SHP77 treated with DMSO at 0.1 percent for 48 hours (cell line): ENCODE measurements at places on chromosomes 6 and 20.

DNA sequence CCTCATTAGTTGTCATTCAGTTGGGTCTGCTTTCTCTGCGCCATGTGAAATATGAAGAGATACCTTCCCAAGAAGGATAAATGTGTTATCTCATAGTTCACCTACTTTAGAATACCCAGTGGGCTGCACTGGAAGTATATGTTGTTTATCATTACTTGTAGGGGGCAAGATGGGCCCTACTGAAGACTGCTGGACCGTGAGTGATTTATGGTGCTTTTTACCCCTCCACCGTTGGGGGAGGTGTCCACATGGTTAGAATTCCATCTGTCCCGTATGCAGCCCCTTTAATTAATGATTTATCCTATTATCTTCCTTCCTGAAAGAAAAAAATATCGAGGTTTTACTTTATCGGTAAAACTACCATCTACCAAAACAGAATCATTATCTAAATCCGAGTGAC, 97.0 kb downstream of the TSHZ2 start:
- no peak for DNase-seq

GRCh38 chr6:148044921-148045320, 297.7 kb upstream of the SASH1 start:
- no peak for DNase-seq

GRCh38 chr6:119073307-119074051, 5.0 kb downstream of the FAM184A start:
- no peak for DNase-seq

GRCh38 chr20:40636486-40636885, 52.5 kb downstream of the MAFB start:
- DNase-seq, result no peak

DNA sequence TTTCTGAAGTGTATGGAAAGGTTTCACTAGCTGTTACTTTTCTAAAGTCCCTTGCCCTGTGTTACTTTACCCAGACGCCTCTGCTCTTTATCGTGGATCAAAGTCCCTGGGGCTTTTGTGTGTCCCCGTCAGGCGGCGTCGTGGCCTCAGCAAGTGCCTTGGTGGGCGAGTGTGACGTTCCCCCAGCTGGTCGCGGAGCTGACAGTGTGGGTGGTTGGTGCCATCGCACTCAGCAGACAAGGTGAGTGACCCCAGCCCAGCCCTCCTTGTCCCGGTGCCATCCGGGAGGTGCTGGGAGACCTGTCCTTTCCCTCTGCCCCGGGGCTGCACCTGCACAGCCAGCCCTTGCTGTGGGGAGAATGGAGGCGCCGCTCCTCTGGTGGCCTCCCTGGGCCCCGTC, 27.3 kb upstream of the TCFL5 start:
- no peak for DNase-seq

DNA sequence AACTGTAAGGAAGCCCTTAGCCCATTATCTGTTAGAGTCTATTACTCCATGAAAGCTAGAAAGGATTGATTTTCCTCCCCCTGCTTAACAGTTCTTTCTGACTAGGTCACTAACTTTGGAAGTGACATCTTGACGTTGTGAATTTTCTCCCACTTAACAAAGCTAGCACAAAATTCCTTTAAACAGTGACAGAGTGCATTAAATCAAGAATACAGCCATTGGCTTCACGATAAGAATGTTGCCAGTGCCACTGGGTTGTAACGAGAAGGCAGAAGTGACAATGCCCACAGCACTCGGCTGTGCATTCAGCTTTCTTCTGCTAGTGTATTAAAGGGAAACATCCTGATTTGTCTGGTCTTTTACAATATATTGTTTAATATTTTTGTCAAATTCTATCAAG, 182.7 kb upstream of the DTNBP1 start:
- DNase-seq, result no peak
